A172 (cell line): ENCODE measurements at places on chromosomes 7 and 10. TPM values are rescaled to one million over a fixed set of nuclear protein-coding genes. Genes with fewer than 3 reads are reported as not detected.

- no peak for DNase-seq
These were observed 526 bp upstream of the LAMTOR4 start for GRCh38 chr7:100148225-100148558.

Gene AMZ1
- total RNA-seq = 0.07 and 0.28 TPM in 2 replicates

DNA sequence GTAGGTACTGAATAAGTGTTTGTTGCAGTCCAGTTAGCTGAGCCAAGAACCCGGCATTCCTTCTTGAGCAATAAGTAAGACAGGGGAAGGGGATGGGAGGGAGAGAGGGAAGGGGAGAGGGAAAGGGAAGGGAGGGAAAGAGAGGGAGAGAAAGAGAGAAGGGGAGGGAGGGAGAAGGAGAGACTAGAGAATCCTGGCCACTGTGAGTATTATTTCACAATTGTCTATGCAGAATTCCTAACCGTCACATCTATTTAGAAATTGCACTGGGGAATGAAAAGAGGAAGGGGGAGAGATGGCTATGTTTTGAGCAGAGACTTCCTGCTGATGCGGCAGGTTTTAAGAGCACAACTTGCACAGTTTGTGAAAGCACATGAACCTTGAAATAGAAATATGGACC is 251.4 kb upstream of the ZMIZ1 start:
- no peak for DNase-seq

DNA sequence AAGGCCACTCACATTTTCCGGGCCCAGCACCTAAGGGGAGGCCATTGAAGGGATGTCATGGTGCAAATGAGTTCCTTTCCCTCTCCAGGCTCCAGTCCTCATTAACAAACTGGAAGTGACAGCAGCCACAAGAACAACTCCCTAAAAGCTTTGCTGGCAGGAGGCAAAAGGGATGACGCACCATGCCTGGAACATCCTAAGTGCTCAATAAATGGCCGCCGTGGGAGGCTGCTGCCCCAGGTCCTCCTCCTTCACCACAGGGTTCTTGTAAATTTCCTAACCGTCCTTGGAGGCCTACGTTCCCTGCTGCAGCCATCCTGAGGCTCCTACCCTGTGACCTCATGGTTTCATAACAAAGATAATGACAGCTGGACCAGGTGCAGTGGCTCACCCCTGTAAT is 41.3 kb upstream of the CAMK1D start:
- DNase-seq = no peak

DNA sequence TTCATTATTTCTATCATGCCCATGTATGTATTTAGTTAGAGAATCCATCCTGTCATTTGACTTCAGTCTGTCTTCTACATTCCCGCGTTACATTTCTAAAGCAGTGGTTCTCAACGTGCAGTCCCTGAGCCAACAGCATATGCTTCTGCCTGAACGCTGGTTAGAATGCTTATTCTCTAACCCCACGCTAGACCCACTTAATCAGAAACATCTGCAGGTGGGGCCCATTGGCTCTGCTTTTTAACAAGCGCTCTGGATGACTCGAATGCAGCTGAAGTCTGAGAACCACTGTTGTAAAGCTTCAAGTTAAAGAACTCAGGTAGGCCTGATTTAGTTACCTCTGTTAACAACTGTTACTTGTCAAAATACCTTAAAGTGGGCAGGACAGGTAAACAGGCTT is 38.2 kb downstream of the NEUROD6 start:
- DNase-seq = no peak

Gene GFRA1
- 21.3 and 38.0 TPM in 2 replicates for total RNA-seq

Gene AKR1C4
- total RNA-seq = not detected in 2 replicates

DNA sequence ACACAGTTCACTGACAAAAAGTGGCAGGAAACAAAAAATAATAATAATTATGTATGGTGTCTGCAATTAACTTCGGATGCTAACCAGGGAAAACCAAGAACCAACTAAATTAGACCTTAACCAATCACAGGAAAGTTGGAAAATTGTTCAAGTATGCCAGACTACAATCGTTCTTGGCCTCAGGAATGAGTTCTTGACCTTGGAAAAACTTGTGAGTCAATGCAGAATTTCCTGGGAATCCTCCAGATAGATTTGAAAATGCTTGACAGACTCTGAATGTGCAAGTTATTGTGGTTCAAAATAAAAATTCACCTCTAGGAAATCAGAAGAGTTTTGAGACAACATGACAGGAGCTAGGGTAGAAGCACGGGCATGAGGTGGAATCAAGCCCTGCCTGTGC is 171.5 kb downstream of the C7orf25 start:
- no peak for DNase-seq

Gene SLC26A3
- not detected in 2 replicates for total RNA-seq

DNA sequence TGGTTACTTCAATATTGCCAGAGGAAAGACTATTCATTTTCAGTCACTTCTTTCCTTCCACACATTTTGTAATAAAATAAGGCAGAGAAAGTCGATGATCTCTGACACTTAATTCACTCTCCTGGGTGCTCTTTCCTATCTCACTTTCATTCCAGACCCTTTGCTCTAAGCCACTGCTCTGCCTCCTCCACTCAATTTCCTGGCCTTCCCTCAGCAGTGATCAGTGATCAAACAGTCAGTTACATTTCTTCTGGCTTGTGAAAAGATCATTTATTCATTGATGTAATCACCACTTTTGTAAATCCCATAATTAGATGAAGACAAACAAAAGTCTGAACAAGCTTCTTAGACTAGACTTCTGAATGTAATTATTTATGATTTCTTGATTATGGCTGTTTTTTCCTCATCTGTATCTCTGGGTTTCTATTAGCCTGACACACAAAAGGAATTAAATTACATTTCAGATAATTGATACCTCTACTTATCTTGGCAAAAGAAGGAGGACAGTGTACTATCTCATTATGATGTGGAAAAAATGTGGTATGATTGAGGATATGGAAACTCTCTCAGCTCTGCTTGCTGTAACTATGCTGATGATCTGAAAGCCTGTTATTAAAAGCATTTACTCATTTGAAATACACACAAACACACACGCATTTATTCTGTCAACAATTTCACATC is 1102.3 kb downstream of the GRM8 start:
- DNase-seq = no peak

DNA sequence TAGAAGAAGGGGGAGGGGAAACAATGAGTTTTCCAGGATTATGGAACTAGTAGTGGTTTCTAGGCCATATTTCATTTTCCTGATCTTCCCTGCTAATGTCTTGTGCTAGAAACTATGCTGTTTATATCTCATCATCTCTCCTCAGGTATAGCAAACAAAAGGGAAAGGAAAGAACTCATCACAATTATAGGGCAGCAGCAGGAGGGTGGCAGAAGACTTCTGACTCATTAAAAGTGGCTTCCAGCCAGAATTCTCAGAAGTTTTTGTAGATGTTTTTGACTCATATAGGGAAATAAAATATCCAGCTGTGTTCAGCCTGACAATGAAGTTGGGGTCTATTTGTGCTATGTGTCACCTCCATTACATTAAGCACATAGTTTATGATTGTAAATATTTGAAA is 6.5 kb downstream of the AHR start:
- DNase-seq = peak; percentile 97

Gene GIMAP6
- total RNA-seq = not detected in 2 replicates

Gene SFRP4
- total RNA-seq = 0.84 TPM in 1 of 2 replicates, not detected in the other

GRCh38 chr10:114694752-114695151 is 36.7 kb upstream of the ABLIM1 start:
- DNase-seq = no peak

GRCh38 chr7:137992550-137993394 is 9.1 kb downstream of the CREB3L2 start:
- peak; percentile 64 for DNase-seq

GRCh38 chr10:33334153-33334804 is at the start of gene NRP1:
TSS of gene NRP1 (minus strand) at chr10:33334667. CDS start at chr10:33334382, 285 bp downstream.
- no peak for DNase-seq

Gene HYAL4
- total RNA-seq = not detected in 2 replicates

Gene CDK5
- total RNA-seq = 57.0 and 58.7 TPM in 2 replicates

DNA sequence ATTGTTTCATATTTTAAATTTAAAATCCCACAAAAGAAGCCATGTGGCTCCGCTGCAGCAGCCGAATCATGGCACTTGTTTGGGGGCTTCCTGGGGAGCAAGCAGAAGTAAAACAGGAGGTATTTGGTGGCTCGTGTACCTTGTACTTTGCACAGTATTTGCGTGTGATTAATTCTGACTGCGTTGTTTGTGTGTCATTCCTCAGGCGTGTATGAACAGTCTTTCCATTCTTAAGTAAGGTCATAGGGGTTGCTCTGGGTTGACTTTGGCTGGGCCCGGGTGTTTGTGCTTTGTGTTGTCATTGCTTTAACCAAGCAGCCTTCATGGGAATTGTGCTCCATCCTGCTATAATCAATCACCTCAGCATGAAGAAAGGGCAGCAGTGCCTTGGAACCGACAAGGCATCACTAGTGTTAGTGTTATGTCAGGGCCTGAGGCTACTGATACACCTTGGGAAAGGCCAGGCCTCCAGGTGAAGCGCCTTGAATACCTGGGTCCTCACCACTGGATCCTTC is 182.4 kb downstream of the ARHGAP21 start:
- DNase-seq = no peak

Gene SLC39A12
- not detected in 2 replicates for total RNA-seq

DNA sequence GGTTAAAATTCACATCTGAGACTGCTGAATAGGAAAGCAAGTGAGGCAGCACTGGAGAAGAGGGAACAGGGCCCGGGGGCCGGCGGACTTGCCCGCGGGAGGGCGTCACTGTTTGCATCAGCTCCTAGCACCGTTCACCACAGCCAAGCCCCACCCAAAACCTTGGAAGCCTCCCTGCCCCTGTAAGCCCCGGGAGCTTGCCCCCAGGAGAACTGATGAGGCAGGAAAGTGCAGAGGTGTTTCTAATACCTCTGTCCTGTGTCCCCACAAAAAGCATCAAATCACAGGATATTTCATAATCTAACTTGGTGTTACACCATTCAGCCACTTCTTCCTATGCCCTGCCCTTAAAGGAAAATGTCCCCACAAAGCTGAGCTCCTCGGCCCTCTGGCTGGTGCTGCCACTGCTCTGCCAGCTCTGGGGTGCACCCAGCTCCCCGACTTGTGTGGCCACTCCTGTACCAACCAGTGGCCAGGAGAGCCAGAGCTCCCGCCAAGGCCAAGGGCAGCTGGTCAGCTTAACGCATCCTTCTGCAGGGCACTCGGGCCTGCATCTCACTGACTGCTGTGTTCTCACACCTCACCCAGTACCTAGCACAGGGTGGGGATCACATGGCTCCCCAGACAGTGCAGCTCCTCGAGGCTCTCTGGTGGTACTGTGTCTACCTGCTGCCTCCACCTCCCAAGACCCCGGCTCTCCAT is 47.3 kb upstream of the CNPY1 start:
- no peak for DNase-seq

DNA sequence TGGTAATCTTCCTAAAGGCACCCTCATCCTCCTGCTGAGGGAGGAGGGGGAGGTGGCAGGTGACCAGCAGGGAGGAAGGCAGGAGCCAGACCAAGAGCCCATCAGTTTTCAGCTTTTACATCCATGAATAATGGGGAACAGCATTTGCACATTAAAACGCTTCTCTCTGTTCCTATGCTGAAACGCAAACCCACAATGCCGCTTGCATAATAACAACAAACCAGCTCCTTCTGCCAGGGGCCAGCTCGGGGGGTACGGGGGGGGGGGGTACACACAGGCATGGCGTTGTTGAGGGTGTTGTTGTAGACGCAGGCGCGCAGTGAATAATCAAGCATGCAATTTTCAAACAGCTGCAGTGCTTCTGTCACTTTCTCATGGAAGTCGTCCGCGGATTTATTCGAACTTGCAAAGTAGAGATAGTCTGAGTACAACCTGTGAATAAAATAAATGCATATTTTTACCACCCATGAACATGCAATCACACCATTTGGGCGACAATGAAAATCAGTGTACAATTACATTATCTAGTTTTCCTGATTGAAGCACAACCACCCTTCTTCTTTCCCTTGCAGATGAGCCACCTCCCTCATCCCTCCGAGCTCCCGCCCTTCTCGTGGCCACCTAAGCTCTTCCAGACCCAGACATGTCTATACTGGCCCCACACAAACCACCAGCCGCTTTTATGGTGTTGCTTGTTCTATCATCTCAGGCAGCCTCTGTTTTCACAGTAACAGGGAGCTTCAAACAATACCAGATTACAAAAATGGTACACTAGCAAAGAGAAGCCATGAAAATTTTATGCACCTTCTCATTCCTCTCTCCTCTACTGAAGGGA is 72.2 kb downstream of the CHST15 start:
- DNase-seq = no peak
